ENCODE measurements at places on chromosomes 7 and 10. TPM values are rescaled to one million over a fixed set of nuclear protein-coding genes. Genes with fewer than 3 reads are reported as not detected.
A peak's percentile ranks its signal among the peaks of the same experiment; 100 is the strongest.

GRCh38 chr7:155652156-155653114 is 8.0 kb downstream of the RBM33 start:
- no peak for DNase-seq

DNA sequence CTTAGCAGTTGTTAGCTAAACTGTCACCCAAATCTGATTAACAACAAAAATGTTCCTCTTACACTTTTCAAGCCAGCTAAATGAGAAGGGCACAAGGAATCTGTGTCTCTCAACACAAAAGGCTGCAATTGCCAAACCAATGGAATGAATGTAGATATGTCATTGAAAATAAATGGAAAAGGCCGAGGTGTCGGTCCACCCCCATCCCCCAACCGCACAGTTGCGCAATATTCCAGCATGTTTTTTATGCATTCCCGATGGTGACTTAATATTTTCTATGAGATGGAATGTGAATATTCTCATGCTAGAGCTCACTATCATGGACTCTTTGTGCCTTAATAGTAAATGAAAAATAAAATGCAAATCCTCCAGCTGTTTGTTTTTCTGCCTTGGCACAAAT is 181.6 kb upstream of the LRGUK start:
- DNase-seq = no peak

DNA sequence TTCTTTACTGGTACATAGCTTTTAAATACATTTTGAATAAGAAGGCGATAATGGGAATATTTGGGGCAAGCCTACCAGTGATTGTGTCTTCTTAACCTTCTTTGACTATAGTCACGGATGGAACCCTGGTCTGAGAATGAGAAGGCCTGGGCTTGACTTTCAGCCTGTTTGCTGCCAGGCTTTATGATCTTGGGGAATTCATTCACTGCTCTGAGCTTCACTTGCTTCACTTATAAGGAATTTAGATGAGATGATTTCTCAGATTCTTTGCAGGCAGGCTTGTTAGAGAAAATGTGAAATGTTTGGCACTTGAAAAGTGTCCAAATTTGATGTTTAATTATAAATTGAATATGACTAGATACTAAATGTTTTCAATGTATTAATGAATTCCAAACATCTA is 42.5 kb downstream of the NUP205 start:
- DNase-seq = no peak

DNA sequence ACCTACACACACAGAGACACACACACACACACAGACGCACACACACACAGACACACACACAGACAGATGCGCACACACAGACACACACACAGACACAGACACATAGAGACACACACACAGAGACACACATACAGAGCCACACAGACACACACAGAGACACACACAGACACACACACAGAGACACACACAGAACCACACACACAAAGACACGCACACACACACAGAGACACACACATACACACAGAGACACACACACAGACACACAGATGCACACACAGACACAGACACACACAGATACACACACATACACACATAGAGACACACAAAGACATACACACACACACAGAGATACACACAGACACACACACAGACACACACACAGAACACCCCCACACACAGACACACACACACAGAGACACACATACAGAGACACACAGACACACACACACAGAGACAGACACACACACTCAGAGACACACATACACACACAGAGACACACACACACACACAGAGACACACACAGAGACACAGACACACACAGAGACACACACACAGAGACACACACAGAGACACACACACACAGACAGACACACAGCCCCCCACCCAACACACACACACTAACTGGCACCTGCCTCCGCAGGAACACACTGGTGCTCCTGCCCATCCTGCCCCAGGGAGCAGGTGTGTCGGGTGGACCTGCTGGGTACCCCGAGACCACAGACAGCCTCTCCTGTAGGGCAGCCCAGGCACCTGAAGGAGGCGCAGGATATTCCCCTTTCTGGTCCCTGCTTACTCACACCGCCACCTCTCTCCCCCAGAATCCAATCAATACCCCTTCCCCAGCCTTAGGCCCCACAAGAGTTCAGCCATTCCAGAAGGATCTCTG is 5.4 kb upstream of the FZD9 start:
- DNase-seq = no peak

- DNase-seq = no peak
These were observed 29.7 kb downstream of the TRIM8 start for GRCh38 chr10:102673819-102674511.

HOXA10 gene
- polyA plus RNA-seq = 137 TPM

CPXM2 gene
- polyA plus RNA-seq = 4.6 TPM

PTPRN2 gene
- polyA plus RNA-seq = 5.7 TPM

DNA sequence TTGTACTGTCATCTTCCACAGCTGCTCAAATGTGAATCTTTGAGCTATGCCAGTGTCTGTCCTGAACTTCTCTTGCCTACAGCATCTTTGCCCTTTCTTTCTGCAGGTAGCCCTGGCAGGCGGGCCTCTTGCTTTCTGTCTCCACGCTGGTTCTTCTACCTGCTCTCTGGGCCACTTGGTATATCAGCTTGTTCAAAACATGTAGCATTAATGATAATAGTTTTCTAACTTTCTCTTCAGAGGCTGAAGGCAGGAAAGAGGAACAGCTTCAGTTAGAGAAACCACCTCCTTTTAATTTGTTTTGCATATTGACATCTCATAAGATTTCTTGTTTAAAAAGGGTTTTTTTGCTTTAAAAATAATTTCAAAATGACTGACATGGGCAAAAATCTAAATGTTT is 923 bp upstream of the FGL2 start:
- DNase-seq = no peak

OPN4 gene
- not detected for polyA plus RNA-seq

PTER gene
- polyA plus RNA-seq = 21.6 TPM

DNA sequence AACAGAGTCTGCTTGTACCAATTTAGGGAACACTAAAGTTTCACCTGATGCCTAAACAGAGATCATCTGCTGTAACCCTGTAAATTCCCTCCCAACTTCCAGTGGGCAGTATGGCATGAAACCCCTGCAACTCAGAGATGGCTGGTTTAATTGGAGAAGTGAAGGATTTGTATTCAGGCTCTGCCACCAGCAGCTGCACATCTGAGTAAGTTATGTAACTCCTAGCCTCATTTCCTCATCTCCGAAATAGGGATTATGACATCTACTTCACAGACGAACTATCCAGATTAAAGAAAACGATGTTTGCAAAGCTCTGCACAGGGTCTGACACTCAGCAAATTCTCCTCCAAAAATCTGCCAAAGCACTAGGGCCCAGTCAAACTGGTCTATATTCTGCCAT is 493.0 kb downstream of the KCNMA1 start:
- no peak for DNase-seq

TFR2 gene
- 0.93 TPM for polyA plus RNA-seq

- no peak for DNase-seq
These were observed 76.5 kb upstream of the ADRB1 start for GRCh38 chr10:113967126-113967525.

DNA sequence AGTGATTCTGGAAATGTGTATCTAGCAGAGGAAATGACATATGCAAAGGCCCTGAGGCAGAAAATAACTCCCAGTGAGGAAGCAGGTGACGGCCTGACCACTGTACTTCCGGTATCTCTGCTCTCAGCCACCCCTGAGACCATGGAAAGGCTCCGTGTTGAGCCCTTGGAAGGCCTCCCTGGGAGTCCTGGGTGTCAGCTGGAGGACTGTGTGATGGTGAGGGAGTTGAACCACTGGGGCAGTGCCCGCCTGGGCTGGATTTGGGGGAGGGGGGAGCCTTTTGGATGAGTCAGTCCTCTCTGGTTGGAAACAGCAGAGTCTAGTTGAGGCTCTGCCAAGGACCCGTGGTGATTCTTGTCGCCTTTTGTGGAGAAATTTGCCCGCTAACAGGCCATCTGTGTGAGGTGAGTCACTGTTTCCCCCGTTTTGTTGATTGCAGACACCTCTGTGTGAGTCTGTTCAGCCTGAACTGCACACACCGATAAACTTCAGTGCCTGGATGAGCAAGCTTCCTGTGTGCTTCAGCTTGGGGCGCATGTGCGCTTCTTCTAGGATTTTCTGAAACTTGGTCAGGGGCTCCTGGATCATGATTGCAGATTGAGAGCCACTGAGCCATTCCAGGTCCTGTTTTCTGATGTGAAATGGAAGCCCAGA is 98.6 kb downstream of the GRK5 start:
- DNase-seq = no peak

- no peak for DNase-seq
These were observed 119.3 kb downstream of the ZNF33B start for GRCh38 chr10:42519079-42519478.

CPEB3 gene
- polyA plus RNA-seq = 3.3 TPM

DNA sequence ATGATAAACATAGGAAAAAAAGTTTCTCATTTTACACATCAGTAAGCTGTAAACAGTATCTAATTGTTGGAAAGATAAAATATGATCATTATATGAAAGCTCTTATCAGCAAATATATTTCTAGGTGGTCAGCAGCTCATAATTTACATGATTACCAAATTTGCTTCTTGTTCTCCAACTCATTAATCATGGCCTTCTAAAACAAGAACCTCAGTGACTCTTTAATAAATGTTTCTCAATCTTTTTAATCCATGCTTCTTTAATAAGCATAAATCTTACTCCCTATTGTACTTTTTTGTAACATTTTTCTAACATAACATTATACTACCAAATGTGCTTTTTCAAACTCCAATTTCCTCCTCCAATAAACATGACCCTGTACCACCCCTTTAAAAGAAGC is 5.9 kb downstream of the ITGB1 start:
- DNase-seq = no peak

DNA sequence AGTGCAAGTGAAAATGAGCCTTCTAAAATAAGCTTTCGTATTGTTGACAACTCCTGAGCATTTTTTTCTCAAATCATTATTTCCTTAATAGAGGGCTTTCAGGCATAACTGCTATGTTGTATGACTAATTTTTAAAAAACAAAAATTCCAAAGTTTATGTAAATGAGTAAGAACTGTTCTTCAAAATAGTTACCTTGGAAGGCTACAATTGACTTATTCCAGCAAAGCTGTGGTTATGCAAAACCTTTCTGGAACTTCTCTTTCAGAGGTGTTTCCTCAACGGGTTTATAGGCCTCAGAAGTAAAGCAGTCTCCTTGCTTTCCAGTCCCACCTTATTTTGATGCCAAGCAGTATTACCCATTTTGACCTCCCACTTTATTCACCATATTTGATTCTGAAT is 2.5 kb downstream of the SLC25A28 start:
- no peak for DNase-seq

PLEKHS1 gene
- 0.38 TPM for polyA plus RNA-seq

DNA sequence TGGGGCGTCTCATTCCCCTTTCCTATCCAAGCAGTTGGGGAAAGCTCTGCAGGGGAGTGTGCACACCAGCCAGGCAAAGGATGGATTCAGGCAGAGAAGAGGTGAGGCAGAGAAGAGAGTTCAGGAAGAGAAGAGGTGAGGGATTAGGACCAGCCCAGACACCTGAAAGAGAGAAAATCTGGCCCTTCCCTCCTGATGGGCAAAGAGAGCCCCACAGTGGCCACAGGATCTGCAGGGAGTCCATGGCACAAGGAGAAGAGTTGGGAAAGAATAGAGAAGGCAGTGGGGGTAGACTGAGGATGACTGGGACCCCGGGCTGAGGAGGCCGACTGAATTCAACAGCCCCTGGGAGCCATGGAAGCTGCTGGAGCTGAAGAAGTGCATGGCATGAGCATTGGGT is 140.4 kb upstream of the ZMIZ1 start:
- DNase-seq = no peak

CYP2C19 gene
- 0.12 TPM for polyA plus RNA-seq

DNA sequence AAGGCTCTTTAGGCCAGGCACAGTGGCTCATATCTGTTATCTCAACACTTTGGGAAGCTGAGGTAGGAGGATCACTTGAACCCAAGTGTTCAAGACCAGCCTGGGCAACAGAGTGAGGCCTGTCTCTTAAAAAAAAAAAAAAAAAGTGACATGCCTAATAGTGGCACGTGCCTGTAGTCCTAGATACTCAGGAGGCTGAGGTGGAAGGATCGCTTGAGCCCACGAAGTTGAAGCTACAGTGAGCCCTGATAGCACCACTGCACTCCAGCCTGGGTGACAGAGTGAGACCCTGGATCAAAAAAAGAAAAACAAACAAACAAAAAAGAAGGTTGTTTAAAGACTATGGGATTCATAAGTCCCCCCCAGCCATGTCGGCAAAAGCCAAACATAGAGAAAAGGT is 42.2 kb upstream of the NRF1 start:
- no peak for DNase-seq

MEOX2 gene
- 1.6 TPM for polyA plus RNA-seq

AS3MT gene
- 21.8 TPM for polyA plus RNA-seq

LLCFC1 gene
- 1.5 TPM for polyA plus RNA-seq

NME8 gene
- not detected for polyA plus RNA-seq

GRCh38 chr7:27745064-27745583 is 5.2 kb downstream of the TAX1BP1 start:
- peak; percentile 46 for DNase-seq

VAX1 gene
- not detected for polyA plus RNA-seq

GRCh38 chr10:4483811-4484210 is 342.2 kb upstream of the AKR1E2 start:
- no peak for DNase-seq

OPALIN gene
- polyA plus RNA-seq = not detected

SYCE1 gene
- 0.42 TPM for polyA plus RNA-seq

DNA sequence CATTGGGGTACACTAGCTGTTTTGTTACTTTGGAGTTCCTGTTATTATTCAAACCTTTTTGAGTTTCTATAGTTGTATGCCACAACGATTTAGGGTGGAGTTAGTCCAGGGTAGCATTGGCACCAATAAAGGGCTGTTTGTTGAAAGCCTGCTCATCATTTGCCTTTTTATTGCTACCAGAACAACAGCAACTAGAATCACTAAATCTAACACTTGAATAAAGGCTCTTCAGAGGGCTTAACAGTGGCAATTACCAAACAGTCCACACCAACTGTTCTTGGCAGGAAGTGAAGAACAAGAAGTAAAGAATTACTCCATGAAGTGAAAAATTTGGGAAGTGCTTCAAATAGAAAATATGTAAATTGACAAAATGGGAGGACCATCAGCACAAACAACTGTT is 621.4 kb downstream of the PHTF2 start:
- no peak for DNase-seq

NYAP1 gene
- polyA plus RNA-seq = 1.6 TPM

STEAP1B gene
- 1.6 TPM for polyA plus RNA-seq

LIPN gene
- polyA plus RNA-seq = not detected

IDI2 gene
- polyA plus RNA-seq = not detected

DNA sequence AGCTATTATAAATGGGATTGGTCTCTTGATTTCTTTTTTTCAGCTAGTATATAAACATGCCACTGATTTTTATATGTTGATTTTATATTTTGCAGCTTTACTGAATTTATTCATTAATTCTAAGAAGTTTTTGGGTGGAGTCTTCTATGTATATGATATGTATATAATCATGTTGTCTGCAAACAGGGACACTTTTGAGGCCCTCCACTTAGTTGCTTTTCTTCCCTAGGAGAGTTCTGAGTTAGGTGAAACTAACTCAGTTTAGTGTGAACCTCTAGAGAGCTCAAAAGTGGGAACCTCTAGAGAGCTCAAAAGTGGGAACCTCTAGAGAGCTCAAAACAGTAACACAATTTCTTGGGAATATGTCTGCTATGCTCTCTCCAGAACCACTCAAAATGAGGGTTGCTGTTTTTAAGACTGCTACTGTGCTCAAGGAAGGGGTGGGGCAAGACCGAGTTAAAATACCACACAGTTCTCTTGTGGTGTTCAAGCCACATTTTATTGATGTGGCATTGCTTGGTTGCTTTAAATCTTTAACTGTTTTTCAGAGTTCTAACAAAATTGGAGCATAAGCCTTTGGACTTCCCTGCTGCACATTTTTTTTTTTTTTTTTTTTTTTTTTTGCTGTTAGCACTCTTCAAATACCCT is 13.2 kb downstream of the CCDC7 start:
- DNase-seq = no peak

Data from left kidney (tissue), 8 donors.